Activated CD4-positive, alpha-beta memory T cell treated with anti-CD3 and anti-CD28 coated beads for 36 hours (primary cell): ENCODE measurements at places on chromosomes 16 and 17. TPM values are rescaled to one million over a fixed set of nuclear protein-coding genes. Genes with fewer than 3 reads are reported as not detected.

The GNAO1 gene
- total RNA-seq, result 1.3 TPM

The SAMD14 gene
- 3.4 TPM for total RNA-seq

The SLFN12 gene
- total RNA-seq, result 10.7 TPM

The CLEC3A gene
- total RNA-seq, result not detected

The METRN gene
- total RNA-seq, result 14.6 TPM

The MAPT gene
- 1.5 TPM for total RNA-seq

The PITPNM3 gene
- total RNA-seq, result 0.48 TPM

- DNase-seq, result no peak
- peaks cover 4% of the 10 kb centered on the region for H3K36me3 ChIP-seq
- no peak overlapping the region for H3K27ac ChIP-seq
- peaks cover 30% of the 10 kb centered on the region for H3K27me3 ChIP-seq
- no peak overlapping the region for H3K4me3 ChIP-seq
Observed at GRCh38 chr17:11244776-11245175, 3.8 kb downstream of the SHISA6 start.

- H3K27ac ChIP-seq, result no peak overlapping the region
- DNase-seq, result no peak
- H3K27me3 ChIP-seq, result no peaks in the 10 kb centered on the region
- peaks cover 40% of the 10 kb centered on the region for H3K36me3 ChIP-seq
- H3K4me1 ChIP-seq, result peaks cover 59% of the 10 kb centered on the region
Observed at GRCh38 chr17:4693416-4693815, 10.5 kb downstream of the PELP1 start.

DNA sequence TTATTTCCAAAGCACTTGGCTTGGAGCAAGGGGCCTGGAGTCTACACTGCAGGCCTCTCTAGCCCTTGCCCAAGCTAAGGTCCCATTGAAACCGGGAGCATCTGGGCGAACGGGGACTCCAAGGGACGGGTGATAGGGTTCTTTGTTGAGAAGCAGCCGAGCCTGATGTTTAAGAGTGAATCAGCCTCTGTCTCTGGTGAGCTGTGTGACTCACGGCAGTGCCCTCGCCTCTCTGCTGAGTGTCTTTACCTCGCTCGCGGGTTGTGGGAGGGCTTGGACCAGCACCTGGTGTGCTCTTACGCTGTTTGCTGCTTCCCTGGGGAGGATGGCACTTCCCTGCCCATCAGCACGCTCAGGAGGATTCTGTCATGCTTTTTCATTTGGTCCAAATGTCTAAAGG is 1.3 kb downstream of the HGS start:
- H3K4me1 ChIP-seq, result peaks cover 32% of the 10 kb centered on the region
- H3K4me3 ChIP-seq, result peak overlapping the region; percentile 86
- H3K36me3 ChIP-seq, result peaks cover 40% of the 10 kb centered on the region
- peak; percentile 73 for DNase-seq
- H3K27ac ChIP-seq, result peak overlapping the region; percentile 86

GRCh38 chr17:6437466-6437865 is 2.5 kb upstream of the AIPL1 start:
- H3K27ac ChIP-seq, result no peak overlapping the region
- H3K27me3 ChIP-seq, result peaks cover 16% of the 10 kb centered on the region
- no peaks in the 10 kb centered on the region for H3K36me3 ChIP-seq
- no peak for DNase-seq
- H3K4me1 ChIP-seq, result peaks cover 2% of the 10 kb centered on the region

GRCh38 chr17:6661464-6661848 is 9.9 kb downstream of the C17orf100 start:
- H3K4me1 ChIP-seq, result peaks cover 27% of the 10 kb centered on the region
- no peak overlapping the region for H3K4me3 ChIP-seq
- no peaks in the 10 kb centered on the region for H3K36me3 ChIP-seq
- no peak for DNase-seq
- H3K27ac ChIP-seq, result no peak overlapping the region
- H3K27me3 ChIP-seq, result no peaks in the 10 kb centered on the region

- no peak for DNase-seq
- no peaks in the 10 kb centered on the region for H3K4me1 ChIP-seq
- H3K4me3 ChIP-seq, result no peak overlapping the region
- no peak overlapping the region for H3K27ac ChIP-seq
- peaks cover 6% of the 10 kb centered on the region for H3K27me3 ChIP-seq
Observed at GRCh38 chr17:56310782-56311181, 157.5 kb downstream of the ANKFN1 start.

- H3K4me3 ChIP-seq, result no peak overlapping the region
- no peaks in the 10 kb centered on the region for H3K36me3 ChIP-seq
- H3K4me1 ChIP-seq, result no peaks in the 10 kb centered on the region
- H3K27ac ChIP-seq, result no peak overlapping the region
- no peaks in the 10 kb centered on the region for H3K27me3 ChIP-seq
Observed at GRCh38 chr16:13378151-13378550, 476.8 kb downstream of the SHISA9 start.

- DNase-seq, result no peak
- H3K36me3 ChIP-seq, result no peaks in the 10 kb centered on the region
- no peak overlapping the region for H3K4me3 ChIP-seq
- H3K4me1 ChIP-seq, result no peaks in the 10 kb centered on the region
- H3K27me3 ChIP-seq, result peaks cover 5% of the 10 kb centered on the region
- H3K27ac ChIP-seq, result no peak overlapping the region
Observed at GRCh38 chr16:86391984-86392383, 118.3 kb upstream of the FOXF1 start.

GRCh38 chr17:51661403-51661802 is 401.1 kb downstream of the UTP18 start:
- no peaks in the 10 kb centered on the region for H3K36me3 ChIP-seq
- H3K27ac ChIP-seq, result no peak overlapping the region
- peaks cover 5% of the 10 kb centered on the region for H3K27me3 ChIP-seq
- DNase-seq, result no peak
- no peak overlapping the region for H3K4me3 ChIP-seq

DNA sequence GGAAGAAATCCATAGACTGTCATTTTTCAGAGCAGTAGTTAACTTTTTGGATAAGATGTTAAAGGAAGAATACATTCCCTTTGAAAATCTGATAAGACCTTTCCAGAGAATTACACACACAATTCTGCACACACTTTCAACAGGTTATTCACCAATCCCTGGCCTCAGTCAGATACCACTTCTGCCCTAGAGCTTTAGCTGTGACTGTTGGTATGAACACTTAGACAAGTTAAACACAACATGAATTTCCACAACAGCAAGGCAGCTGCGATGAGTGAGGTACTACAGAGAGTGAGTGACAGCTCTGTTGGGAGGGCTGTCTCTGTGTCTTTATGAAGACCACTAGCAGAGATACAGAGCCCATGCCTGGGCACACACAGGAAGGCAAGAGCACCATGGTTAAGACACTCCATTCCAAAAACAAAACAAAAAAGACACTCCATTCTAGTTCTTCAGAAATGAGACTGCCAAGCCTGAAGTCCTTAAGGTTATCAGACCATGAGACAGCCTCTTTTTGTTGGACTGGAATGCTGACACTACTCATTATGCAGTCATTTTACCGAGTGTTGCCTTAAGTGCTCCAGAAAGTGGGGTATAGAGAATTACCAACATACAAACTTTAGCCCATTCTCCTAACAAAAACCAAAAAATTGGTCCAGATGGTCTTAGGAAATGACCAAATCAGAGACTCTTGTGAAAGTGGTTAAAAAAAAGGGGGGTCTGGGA is 42.4 kb downstream of the TOM1L2 start:
- DNase-seq, result no peak
- H3K4me3 ChIP-seq, result no peak overlapping the region
- H3K27ac ChIP-seq, result no peak overlapping the region
- H3K4me1 ChIP-seq, result peaks cover 11% of the 10 kb centered on the region
